ENCODE measurements at places on chromosomes 6 and 20.

DNA sequence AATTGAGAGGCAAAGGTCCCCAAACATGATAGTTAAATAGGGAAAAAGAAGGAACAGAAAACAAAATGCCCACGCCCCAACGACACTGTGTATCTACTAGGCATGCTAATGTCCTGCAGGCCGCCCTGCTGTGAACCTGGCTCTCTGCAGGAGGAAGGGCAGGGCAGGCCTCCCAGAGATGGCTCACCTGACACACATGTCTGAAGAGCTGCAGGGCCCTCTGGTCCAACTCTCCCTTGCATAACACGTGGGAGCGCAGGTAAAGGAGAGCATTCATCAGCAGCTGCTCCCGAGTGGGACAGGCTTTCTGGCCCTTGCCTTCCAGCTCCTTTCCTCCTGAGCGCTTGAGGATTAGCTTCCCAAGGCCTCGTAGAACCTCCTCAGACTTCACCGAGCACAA lies 53.7 kb upstream of the LYRM2 start:
- peak; percentile 19 for DNase-seq

GRCh38 chr6:125203395-125203794 lies 49.8 kb downstream of the TPD52L1 start:
- DNase-seq = no peak

DNA sequence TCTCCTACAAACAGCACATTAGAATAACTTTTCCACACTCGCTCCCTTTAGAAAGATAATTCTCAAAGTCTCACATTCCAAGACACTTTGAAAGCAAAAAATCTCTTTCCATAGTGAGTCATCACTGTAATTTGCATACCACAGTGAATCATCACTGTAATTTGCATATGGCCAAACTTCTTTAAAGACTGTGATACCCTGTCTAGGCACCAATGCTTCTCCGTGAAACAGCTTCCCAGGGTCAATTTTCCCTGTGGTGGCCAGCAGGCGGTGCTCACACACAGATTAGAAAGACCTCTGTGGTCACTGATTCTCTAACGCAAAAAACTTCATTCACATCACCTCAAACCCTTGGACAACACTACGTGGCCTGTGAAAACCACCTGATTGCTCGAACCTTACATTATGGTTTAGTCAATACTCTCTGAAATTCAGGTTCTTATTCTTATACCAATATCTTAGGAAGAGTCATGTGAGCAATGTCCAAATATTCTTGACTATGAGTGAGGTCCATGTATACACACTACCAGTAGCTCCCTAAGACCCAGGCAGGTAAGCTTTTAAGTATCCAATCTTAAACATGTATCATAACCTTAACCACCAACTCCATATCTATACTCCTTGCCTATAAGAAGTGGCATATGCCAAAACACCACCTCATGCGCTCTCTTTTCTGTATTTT lies 78.5 kb upstream of the PHACTR1 start:
- peak; percentile 61 for DNase-seq

GRCh38 chr6:154605178-154605881 lies 94.8 kb upstream of the CNKSR3 start:
- no peak for DNase-seq

- DNase-seq = no peak
Measured at GRCh38 chr6:150420926-150421325, 52.1 kb downstream of the IYD start.

DNA sequence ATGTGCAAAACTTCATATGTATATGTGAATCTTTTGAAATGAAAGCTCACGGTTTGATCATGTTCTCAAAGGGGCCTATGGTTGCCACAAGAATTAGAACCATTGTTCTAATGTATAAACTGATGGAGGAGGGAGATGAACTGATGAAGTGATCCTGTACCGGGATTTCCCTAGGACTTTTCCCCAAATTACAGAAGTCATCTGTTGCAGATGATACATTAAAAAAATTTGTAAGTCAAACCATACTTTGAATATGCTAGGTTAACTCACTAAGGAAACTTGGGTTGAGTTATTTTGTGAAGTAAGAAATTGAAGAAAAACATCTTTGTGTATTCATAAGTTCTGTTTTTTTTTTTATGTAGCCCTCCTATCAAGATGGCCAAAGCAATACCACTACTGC lies 33.9 kb upstream of the RNF144B start:
- no peak for DNase-seq

DNA sequence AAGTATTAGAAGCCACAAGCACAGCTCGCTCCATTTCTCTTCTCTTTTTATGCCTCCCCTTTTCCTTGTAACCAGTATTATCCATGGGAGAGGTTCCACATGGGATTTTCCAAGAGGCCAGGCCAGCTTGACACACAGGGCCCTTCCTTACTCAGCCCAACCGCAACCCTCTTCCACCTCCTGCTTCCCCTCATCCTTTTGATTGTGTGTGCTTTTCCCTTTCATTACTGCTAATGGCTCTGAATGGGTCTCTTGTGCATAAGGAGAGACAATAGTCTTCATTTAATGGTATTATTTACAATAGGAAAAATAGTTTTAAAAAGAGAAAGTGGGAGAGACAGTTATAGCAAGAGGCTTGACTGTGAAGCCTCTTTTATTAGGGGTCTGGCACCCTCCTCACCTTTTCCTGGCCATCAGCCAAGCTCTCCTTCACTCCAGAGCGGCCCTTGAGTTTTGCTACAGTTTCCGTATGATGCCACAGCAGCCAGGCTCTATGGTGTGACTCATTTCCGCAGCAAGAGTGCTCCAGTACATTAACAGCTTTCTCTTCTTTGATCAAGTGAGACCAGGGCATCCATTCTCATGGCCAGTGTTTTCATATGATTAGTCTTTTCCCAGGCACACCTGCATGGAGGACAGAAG lies 579.5 kb downstream of the TFAP2B start:
- DNase-seq = no peak

DNA sequence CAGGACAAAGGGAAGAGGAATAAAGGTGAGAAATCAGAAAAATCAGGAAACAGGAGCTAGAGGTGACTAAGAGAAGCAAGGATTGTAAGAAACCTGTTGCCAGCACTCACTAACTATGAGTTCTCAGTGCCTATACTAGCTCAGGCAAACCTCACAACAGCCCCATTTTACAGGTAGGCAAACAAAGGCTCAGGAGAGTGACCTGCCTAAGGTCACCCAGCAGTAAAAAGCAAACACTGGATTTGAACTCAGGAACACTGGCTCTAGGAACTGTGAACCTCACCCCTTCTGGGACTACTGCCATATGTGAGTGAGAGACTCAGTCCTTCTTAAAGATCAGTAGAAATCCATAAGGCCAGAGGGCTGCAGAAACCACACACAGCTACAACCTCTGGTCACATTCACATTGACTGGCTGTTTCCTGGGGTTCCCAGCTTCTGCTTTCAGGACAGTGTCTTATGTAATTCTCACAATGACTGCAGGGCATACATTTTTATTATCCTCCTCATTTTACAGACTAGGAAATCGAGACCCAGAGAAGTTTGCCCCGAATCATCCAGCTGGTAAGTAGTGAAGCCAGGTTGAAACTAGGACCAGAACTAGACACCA lies 80.7 kb upstream of the MAFB start:
- DNase-seq = no peak

DNA sequence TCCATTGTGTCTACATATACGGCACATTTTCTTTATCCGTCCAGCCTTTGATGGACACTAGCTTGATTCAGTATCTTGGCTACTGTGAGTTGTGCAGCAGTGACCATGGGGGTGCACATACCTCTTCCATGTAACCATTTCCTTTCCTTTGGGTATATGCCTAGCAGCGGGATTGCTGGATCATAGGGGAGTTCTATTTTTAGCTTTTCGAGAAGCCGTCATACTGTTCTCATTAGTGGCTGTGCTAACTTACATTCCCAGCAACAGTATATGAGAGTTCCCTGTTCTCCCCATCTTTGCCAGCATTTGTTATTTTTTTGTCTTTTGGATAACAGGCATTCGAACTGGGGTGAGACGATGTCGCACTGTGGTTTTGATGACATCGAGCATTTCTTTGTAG lies 395.0 kb downstream of the SMOC2 start:
- DNase-seq = no peak

GRCh38 chr20:61515922-61516321 lies 263.9 kb downstream of the CDH4 start:
- no peak for DNase-seq

- DNase-seq = no peak
Measured at GRCh38 chr6:82878812-82879211, 186.8 kb downstream of the UBE3D start.

- peak; percentile 74 for DNase-seq
Measured at GRCh38 chr20:434221-434620, 26.1 kb downstream of the RBCK1 start.

GRCh38 chr6:75300531-75300855 lies 15.9 kb upstream of the TMEM30A start:
- DNase-seq = no peak

DNA sequence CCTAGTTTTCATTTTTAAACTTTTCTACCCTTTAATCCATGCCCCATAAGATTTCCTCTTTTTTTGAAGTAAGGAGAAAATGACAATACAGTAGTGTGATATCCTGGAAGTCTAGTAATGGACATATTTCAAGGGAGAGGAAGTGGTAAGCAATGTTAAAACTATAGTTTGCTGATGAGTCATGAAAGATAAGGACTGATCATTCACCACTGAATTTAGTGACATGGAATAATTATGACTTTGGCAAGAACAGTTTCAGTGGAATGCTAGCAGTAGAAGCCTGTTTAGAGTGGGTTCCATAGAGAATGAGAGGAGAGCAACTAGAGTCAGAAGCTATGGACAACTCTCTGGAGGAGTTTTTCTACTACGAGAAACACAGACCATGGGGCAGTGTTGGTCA lies 24.9 kb upstream of the SLC2A12 start:
- DNase-seq = no peak

DNA sequence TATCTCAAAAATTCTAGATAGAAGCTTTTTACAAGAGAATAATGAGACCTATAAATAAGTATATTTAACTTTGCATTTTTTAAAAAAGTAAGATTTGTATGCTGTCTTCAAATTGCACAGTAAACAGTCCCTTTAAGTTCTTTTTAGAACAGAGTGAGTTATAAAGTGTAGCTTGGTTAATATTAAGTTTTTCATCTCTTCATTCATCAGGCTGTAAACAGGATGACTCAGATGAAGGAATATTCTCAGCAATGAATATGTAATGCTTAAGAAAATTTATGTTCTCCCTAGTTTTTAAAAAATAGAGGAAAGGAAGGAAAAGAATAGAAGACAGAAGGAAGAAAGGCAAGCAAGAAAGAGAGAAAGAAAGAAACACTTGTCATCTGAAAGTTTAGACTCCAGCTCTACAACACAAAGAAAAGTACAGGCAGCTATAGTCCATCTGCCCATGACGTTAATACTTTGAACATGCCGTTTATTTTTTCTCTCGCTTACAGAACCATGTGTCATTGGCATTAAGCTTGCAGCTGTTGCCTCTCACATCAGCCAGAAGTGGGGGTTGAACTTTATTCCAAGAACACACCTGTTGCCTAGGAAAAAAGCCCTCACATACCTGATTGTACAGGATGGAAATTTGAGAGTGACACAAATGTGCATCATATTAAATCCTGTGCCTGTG lies 36.1 kb downstream of the CAP2 start:
- no peak for DNase-seq

DNA sequence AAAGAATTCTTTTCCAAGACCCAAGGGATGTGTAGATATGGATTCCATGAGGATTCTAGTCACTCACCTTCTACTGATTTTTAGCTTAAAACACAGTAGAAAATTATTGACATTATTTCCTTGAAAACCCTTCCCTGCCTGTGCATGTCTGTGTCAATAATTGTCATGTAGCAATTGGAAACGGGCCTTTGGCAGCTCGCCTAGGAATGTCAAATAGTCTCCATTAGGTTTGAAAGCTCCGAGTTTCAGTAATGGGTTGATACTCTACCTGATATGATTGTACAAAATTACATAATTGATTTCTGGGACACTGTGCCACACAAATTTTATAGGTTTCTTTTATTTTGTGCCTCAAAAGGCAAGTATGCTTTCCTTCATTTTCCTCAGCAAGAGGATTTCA lies 515.2 kb upstream of the ARID1B start:
- no peak for DNase-seq

DNA sequence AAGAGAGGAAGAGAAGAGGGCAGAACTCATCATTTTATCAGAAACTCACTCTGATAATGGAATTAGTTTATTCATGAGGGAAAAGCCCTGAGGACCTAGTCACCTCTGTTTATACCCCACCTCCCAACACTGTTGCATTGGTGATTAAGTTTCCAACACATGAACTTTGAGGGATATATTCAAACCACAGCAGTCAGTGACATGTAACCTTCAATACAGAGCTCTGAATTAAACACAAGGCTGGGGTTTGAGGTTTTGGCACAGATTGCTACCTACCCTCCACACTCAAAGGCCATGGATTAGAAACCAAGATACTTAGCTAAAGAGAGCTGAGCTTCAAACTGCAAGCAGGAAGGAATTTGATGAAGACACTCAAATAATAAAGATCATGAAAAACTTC lies 48.5 kb upstream of the MOCS1 start:
- no peak for DNase-seq

- DNase-seq = peak; percentile 28
Measured at GRCh38 chr6:111478749-111479148, 4.3 kb downstream of the REV3L start.
